ENCODE measurements at places on chromosomes 6 and 20.

DNA sequence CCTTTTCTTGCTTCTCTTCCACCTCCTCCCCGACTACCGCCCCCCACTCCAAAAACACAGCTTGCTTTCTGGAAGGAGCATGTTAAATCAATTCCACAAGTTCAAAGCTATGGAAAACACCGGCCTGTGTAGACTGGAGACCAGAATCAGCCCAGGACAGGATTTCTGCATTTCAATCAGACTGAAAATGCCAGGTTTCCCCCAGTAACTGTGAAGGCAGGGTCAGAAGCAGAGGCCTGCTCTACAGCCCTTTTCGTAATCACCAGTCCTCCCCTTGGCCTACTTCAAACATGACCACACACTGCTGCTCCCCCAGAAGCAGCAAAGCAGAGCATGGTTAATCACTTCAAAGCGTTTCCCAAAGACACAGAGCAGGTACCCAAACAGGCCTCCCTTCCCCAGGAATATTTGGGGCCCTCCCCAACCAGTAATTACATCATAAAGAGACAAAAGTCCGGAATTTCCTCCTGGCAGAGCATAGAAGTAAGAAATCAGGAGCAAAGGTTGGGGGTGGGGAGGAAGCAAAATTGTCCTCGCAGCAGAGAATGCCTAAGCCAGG lies 38.4 kb downstream of the ZMYND8 start:
- DNase-seq: no peak

- DNase-seq: no peak
These were observed 104.9 kb upstream of the NT5E start for GRCh38 chr6:85344996-85345395.

- no peak for DNase-seq
These were observed 673.6 kb downstream of the CD109 start for GRCh38 chr6:74369556-74369993.

GRCh38 chr6:1313384-1313766 lies 1.5 kb downstream of the FOXQ1 start:
- no peak for DNase-seq

DNA sequence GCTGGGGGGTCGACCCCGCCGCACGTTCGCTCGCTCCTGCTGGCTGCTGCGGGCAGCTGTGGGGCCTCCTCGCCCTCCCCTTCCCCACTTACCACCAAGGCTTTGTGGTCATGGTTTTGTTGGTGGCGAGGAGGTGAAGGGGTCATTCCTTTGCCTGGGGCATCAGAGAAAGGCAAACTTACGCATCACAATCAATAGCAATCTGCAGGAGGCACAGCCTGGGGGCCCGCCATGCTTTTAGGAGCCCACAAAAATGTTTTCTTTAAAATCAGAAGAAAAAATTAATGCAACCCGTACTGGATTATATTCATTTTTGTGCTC lies 137.0 kb downstream of the IMPG1 start:
- DNase-seq: no peak

DNA sequence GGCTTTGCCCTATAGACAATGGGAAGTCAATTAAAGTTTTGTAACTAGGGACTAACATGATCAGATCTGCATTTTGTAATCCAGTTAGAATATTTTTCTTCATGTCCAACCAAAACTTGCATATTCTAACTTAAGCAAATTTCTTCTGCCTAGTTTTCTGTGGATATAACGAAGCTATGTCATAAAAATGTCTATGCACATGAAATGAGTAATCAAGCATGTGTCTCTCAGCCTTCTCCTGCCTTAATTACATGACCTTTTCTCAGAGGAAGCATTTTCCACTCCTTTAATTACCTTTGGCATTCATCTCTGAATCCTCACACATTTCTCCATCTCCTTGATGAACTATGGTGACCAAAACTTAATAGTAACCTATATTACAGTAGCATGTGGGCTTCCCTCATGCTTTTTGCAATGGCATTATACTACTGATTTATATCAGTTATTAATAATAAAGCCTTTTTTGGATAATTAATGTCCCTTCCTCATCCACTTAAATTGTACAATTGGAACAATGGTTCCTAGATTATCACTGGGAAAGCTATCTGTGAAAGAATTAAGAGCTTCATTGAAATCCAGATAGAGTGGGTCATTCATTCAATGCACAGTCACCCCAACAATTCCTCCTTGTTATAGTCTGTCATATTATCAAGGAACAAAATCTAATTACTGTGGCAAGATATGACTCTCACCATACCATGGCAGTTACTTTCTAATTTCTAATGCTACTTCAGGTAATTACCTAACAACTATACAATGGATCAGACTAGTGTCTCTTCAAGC lies 19.1 kb upstream of the FBXO9 start:
- no peak for DNase-seq

DNA sequence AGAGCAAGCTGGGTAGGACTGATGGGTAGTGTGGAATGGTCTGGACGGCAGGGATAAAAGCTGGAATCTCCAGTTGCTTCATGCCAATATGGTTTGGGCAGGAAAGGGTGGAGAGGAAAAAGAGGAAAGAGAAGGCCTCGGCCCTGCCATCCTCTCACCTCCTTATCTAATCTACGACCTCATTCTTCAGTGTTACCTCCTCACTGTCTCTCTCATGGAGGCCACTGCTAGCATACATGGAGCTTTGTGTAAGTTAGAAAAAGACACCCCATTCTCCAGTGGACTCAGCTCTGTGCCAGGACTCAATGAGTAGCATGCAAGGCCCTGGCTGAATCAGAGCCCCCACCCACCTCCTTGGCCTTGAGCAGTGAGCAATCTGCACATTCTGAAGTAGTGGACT lies 6.1 kb upstream of the ARID1B start:
- DNase-seq: no peak

- DNase-seq: no peak
These were observed 272.8 kb downstream of the NKAIN2 start for GRCh38 chr6:124076336-124077048.

DNA sequence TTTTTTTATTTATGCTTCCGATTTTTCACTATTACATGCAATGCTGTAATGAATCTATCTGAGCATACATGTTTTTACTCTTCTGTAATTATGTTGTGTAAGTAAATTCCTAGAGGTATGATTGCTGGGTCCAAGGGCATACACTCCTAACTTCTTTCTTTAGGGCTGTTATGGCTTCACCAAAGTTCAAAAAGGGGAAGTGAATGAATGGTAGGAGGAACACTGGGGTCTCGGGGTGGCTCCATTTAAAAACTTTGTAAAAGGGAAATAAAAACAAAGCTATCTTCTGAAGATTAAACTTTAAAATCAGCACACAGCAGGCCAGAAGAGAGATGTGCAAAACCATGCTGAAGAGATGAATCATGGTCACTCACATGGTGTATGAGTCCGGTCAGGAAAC lies 289.1 kb upstream of the SUPT3H start:
- peak; percentile 32 for DNase-seq

- no peak for DNase-seq
These were observed 396.2 kb upstream of the SLC35B3 start for GRCh38 chr6:8831366-8832152.

DNA sequence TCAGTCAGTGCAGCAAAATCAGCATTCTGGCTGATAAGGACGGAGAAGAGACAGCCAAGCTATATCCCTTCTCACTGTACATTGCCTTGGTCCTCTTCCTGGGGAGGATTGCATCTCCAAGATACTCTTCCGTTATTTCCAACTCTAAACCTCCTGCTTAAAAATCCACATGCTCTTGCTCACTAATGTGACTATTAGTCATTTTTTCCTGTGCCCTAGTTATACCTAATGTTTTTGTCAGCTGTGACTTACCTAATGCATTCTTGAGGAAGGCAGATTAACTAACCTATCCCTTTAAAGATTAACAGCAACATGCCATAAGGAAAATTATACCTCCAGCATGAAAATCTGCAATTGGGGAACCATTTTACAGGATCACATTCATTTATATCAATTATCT lies 317.6 kb downstream of the BTBD9 start:
- DNase-seq: no peak

DNA sequence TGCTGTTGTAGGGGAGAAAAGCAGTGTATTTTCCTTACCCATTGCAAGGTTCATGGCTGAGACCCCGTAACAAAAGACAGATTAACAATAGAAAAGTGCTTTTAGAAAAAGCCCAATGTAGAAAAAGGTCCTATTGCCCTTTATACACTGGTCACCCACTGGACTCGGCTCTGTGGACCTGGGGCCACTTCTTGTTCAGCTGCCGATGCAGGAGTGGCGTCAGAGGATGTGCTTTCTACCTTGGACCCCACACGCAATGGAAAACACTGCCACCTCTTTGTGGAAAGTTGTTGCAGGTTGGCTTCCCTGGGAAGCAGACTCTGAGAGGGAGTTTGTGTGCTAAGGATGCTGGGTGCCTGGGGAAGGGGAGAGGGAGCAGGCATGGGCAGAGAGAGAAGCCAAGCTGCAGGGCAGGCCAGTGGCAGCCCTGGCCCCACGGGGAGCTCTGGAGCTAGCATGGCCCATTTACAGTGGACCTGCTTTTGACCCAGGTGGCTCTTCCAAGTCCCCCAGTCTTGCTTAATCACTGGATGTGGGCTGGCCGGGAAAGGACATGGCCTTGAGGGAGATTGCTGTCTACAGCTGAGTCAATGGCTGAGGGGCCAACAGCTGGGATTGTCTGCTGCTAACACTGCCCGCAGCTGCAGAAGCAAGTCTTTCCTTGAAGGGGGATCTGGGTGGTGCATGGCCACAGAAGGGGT lies 142.9 kb downstream of the CDC5L start:
- DNase-seq: no peak

DNA sequence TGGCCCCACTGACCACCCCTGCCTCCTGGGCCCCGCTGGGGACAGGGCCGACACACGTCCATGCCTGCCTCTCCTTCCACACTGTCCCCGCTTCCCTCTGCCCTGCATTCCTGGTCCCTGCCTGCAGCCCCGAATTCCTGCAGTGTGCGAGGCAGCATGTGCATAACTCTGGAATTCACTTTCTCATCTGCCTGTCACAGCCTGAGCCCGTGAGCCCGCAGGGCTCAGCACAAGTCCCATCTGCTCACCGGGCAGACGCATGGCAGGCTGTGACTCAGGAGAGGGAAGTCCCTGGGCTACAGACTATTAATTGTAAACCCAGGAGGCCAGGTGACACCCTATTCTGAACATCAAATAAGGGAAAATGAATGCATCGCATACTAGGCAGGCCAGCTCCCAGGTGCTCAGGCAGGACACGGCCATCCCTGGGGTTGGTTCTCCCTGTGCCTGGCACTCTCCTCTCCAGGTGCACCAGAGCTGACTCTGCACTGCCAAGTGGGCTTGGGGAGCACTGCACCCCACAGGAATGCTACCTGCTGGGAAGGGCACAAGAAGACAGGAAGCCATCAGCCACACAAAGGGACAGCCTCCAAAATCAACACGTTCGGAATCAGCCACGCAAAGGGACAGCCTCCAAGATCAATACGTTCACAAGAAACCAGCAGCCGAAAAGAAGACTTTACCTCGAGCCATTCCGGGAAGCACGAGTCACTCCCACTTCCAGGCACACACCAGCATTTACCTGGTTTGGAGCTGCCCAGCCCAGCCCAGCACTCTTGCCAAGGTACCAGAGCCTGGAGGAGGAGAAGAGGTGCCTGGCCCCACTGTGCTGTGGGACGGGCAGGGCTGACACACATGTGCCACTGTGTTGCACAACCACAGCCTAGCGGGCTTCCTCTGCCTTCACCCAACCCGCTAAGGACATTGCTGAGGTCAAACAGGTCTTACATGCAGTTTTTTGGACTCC lies 65.9 kb downstream of the DLL1 start:
- DNase-seq: no peak

DNA sequence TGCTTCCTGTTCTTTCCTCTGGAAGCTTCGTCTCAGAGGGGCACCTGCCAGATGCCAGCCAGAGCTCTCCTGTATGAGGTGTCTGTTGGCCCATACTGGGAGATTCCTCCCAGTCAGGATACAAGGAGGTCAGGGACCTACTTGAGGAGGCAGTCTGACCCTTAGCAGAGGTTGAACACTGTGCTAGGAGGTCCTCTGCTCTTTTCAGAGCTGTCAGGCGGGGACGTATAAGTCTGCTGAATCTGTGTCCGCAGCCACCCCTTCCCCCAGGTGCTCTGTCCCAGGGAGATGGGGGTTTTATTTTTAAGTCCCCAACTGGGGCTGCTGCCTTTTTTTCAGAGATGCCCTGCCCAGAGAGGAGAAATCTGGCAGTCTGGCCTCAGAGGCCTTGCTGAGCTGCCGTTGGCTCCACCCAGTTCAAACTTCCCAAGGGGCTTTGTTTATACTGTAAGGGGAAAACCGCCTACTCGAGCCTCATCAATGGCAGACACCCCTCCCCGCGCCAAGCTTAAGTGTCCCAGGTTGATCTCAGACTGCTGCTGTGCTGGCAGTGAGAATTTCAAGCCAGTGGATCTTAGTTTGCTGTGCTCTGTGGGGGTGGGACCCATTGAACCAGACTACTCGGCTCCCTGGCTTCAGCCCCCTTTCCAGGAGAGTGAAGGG lies 326.7 kb downstream of the BCKDHB start:
- no peak for DNase-seq

GRCh38 chr6:15425947-15426346 lies 180.1 kb downstream of the JARID2 start:
- DNase-seq: no peak

GRCh38 chr6:166434336-166434735 lies 51.6 kb upstream of the MPC1 start:
- DNase-seq: no peak

DNA sequence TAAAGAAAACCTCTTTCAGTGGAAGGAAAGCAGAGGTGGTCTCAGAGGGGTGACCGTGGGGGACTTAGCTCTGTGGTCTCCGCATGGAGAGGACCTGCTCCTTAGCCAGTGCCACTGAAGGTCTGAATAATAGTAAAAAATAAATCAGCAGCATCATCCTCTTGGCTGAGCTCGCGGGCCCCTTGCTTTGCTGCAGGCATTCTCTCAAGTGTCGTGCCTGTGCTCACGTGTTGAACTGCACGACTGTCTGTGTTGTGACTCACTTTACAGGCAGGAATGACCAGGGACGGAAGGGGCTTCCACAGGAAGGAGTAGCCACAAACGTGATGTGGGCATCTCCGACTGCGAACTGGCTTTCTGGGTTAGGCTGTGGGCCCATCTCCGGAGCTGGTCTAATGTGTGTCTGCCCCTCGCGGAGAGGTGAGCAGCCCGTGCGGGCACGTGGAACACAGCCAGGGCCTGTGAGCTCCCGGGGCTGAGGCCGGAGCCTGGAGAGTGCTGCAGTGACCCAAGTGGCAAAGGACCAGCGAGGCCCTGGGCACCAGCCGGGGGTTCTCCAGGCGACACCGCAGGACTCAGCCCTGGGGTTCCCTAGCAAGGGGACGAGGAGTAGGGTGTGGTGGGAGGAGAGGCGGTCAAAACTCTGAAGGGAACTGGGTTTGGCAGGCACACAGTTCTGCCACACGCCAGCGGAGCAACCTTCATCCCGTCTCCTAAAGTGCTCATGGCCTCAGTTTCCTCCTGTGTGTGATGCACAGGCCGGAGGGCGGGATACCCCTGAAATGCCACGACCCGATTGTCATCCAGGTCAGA lies 89.2 kb downstream of the RAMACL start:
- no peak for DNase-seq

All from OCI-M1 (cell line).